Stomach (tissue), 19 donors: ENCODE measurements at places on chromosomes 6 and 20. TPM values are rescaled to one million over a fixed set of nuclear protein-coding genes. Genes with fewer than 3 reads are reported as not detected.

Gene GJA10
- total RNA-seq, result not detected

Gene C20orf144
- total RNA-seq, result not detected

Gene TREML2
- not detected for total RNA-seq

Gene TNFRSF6B
- not detected for total RNA-seq

- peak; percentile 22 for DNase-seq
These were observed 2.4 kb downstream of the SYNE1 start for GRCh38 chr6:152634773-152635172.

GRCh38 chr6:48176645-48177308, 65.8 kb upstream of the PTCHD4 start:
- DNase-seq, result no peak

DNA sequence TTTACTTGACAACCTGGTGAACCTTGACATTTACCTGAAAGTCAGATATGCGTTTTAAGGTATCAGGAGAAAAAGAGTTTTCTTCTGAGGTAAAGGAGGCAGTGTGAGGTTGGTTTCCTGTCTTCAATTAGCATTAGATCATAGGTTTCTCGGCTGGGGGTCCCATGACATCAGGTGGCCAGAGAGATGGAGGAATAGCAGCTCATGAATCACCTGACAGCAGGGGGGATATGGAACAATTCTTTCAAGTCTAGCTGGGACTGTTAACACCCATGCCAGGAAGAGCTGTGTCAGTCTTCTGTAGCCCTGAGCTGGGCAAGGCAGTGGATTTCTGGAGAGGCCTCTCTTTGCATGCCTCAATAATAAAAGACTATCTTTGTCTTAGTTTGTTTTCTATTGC, 108.0 kb upstream of the TMEM170B start:
- no peak for DNase-seq

- DNase-seq, result no peak
These were observed 214.8 kb downstream of the ADGB start for GRCh38 chr6:146813554-146813953.

GRCh38 chr6:35128496-35128895, 12.6 kb downstream of the TCP11 start:
- DNase-seq, result no peak

DNA sequence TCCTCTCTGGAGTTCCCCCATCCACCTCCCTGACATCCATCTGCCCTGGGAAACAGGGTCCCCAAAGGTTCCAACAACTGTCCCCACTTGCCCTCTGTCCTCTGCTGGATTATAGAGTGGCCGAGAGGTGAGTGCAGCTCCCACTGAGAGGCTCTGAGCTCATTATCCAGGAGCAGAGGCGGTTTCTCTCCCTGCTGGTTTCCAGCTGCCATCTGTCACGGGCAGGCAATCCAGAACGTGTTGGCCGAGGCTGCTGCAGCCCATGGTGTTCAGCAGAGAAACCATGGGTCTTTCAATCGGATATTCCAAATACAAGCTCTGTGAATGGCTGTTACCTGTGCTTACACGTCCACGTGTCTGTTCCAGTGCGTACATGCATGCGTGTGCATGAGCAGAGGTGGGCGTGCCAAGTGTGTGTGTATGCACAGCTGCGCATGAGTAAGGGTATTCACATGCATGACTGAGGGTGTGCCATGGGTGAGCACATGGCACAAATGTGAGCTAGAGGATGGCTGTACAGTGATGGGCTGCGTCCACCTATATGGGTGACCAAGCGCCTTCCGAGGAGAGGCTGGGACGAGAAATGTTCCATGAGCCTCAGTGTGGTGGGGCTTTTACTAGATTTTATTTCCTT, 183.7 kb upstream of the PMEPA1 start:
- DNase-seq, result peak; percentile 35
